ENCODE measurements at places on chromosomes 7 and 10.
A peak's percentile ranks its signal among the peaks of the same experiment; 100 is the strongest.

DNA sequence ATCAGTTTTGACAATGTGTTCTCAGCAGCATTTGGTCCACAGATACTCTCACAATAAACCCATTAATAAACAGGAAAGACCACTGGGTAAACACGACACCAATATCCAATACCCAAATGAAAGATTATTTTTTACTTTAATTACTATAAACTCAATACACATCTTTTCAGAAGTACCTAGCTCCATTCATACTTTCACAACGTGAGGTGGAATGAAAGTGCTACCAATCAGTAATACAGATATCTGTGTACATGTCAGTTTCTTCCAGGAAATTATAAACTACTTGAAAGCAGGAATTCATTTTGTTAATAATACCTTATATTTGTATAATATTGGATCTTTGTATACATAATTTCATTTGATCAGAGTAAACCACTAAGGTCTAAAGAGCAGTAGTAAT is 11.9 kb downstream of the CDK6 start:
- DNase-seq = no peak

- DNase-seq = peak; percentile 70
These were observed 2.0 kb downstream of the ZMIZ1 start for GRCh38 chr10:79070606-79071395.

DNA sequence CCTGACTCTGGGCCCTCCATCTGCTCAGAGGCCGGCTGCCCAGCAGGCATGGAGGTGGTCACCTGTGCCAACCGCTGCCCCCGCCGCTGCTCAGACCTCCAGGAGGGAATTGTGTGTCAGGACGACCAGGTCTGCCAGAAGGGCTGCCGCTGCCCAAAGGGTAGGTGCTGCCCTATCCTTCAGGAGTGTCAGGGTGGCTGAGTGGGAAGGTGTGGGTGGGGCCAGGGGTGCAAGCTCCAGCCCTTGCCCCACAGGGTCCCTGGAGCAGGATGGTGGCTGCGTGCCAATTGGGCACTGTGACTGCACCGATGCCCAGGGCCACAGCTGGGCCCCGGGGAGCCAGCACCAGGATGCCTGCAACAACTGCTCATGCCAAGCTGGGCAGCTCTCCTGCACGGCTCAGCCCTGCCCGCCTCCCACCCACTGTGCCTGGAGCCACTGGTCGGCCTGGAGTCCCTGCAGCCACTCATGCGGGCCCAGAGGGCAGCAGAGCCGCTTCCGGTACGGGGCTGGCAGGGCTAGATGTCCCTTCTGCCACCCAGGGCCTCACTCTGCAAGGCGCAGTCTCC is 17.5 kb upstream of the ZNF862 start:
- peak; percentile 44 for DNase-seq

DNA sequence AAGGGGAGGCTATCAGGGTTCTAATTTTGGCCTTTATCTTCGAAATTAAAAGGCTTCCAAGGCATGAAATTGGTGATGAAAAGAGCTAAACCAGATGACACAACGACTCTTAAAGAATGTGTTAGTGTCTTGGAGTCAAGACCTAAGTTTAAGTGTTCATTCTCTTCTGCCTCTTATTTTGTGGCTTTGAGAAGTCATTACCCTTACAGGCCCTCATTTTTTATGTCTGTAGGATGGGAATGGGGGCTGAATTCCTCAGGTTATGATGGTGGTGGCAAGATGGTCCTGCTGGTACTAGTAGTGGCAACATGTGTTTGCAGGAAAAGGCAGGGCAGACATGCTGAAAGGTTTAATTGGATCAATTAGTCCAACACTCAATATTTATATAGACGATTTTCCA is 15.4 kb downstream of the TAS2R60 start:
- no peak for DNase-seq

- no peak for DNase-seq
These were observed 11.1 kb upstream of the SLC18A3 start for GRCh38 chr10:49598986-49599385.

DNA sequence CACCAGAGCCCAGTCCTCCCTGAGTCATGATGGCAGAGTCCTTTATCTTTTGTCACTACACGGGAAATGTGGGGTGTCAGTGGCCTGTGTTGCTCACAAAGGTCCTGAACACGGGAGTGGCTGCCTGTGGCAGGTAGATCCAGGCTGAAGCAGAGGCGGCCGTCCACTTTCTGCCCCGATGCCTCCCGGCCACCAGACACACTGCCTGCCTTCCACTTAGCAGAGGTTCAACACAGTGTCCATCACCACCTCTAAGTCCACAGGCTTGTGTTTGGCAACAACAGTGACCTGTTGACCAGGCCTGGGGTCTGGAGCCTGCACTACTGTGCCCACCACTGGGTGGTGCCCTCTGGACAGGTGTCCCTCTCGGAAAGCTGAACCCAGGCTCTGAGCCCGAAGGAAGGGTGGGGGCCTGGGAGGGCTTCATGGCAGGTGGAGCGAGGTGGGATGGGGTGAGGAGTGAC is 49.9 kb upstream of the CAMK2B start:
- DNase-seq = no peak

GRCh38 chr10:46525177-46525823 is 31.2 kb downstream of the GPRIN2 start:
- no peak for DNase-seq

- peak; percentile 45 for DNase-seq
These were observed 31.7 kb upstream of the OPALIN start for GRCh38 chr10:96390460-96390864.

- peak; percentile 60 for DNase-seq
These were observed 206 bp downstream of the UPF2 start for GRCh38 chr10:12042409-12042796.

DNA sequence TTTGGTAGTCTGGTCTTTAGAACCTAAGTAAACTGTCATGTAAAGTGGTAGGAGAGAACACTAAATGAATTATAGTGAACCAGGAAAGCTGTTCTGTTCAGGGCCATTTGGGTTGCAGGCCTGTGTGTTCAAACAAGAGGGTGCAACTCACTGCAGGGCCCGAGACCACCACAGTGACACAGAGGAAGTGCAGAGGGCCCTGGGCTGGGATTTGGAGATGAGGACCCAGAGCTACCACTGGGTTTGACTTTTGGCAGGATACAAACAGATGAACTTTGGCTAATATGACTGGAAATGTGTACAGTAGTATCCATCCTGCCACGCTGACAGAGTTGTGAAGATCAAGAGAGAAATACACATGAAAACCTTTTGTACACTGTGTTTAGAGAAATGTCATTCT is 9.8 kb downstream of the MMP21 start:
- no peak for DNase-seq

- DNase-seq = no peak
These were observed 210.9 kb downstream of the INHBA start for GRCh38 chr7:41491883-41492471.

- DNase-seq = no peak
These were observed 44.2 kb downstream of the FEZF1 start for GRCh38 chr7:122260336-122260735.

DNA sequence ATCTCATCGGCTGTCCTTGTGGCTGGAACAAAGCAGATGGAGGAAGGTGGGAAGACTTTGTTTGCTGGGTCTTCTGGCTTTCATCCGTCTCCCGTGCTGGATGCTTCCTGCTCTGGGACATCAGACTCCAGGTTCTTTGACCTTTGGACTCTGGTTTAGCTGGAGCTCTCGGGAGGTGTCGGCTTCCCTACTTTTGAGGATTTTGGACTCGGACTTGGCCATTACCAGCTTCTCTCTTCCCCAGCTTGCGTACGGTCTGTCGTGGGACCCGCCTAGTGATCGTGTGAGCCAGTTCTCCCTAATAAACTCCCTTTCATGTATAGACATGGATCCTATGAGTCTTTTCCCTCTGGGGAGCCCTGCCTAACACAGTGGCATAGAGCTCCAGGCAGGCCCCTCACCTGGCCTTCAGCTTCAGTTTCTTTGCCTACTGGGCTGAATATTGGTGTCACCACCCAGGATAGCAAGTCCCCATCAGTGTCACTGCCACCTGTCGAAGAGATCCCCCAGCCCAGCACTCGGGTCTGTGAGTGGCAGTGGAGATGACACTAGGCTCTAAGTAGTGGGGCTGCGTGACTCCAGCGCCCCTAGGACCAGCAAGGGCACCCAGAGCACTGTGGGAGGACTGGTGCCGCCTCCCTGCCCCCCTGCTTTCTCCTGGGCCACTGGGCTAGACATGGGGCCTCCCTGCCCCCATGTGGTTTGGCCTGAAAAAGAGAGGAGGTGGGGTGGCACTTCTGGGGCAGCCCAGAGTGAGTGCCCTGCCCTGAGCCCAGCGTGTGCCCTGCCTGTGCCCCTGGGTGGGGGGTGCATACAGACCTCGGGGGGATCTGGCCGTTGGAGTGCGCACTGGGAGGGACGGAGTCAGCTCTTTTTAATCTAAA is 135.6 kb downstream of the LHPP start:
- DNase-seq = no peak

- DNase-seq = no peak
These were observed 91.6 kb downstream of the DNMBP start for GRCh38 chr10:99917963-99918825.

DNA sequence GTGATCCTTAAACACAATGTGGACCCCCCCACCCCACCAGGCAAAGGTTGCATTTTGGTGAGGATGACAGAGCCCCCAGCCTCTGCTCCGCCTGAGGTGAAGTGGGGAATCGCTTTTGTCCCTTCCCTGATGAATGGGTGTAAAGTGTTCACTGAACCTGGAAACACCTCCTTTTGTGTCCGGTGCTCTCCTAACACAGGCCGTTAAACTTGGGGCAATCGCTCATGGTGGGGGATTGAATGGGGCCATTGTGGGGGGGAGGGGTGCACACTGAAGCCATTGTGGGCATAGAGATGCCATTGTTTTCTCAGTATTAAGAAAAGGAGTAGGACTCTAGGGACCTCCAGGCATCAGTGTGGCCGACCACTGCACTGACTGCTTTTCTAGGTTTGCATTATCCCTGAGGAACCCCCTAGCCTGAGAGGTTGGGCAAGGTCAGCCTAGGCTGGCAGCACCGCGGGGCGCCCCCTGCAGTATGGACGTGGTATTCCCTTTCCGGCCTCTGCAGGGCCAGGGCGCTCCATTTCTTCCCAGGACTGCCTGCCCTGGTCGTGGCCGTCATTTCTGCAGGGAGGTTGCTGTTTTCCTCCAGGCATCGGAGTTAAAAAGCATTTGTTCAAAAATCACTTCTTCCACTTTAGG is 158.3 kb downstream of the TCF7L2 start:
- DNase-seq = peak; percentile 47

DNA sequence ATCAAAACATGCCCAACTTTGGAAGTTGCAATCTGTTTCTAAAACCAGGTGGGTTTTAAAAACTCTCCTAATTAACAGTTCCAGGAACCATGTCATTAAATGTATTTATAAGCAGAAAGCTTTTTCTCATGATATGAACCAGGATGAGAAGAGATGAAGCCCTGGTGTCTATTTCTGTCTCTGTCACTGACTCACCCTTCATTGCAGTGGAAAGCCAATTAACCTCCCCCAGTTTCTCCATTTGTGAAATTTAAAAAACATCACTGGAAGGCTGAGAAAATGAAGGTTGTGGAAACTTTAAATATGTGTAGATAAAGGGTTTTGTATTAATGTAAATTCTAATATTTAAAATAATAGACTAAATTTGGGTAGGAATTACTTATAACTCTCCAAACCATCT is 1088.0 kb downstream of the SORCS1 start:
- DNase-seq = no peak

- no peak for DNase-seq
These were observed 104.2 kb downstream of the ADK start for GRCh38 chr10:74255214-74255613.

Measured in dorsolateral prefrontal cortex (tissue), 122 donors.